Left hindlimb (tissue), 1 donor: ENCODE measurements at places on chromosomes 16 and 17.

- DNase-seq, result no peak
Observed at GRCh38 chr16:19810817-19811731, 73.6 kb downstream of the GPRC5B start.

- no peak for DNase-seq
Observed at GRCh38 chr17:69857412-69857835, 217.6 kb upstream of the KCNJ16 start.

- DNase-seq, result no peak
Observed at GRCh38 chr16:73584157-73584556, 536.2 kb upstream of the ZFHX3 start.

DNA sequence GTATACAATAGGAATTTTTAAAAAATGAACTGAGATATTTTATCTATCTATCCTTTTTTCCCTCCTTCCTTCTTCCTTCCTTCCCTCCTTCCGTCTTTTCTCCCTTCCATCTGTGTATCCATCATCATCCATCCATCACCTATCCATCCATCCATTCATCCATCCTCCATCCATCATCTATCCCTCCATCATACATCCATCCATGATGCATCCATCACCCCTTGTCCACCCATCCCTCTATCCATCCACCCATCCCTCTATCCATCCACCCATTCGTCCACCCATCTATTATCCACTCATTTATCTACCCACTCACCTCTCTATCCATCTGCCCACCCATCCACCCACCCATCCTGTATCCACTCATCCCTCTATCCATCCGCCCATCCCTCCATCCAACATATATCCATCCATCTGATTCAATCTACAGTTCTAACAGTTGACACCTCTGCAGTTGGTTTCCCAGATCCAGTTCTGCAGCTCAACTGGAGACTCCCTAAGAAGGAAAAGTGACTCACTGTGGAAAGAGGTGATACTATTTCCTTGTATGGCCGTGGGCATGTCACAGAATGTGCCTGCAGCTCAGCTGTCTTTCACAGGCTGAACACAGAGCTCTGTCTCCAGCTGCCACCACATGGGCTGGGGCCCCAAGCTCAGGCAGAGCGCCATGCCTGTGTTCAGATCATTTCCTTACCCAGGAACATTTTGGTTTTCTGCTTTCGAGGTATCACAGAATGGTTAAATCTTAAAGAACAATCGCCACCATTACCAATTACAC is 130.8 kb downstream of the XYLT1 start:
- peak; percentile 31 for DNase-seq

GRCh38 chr17:38571833-38572668 is 33.7 kb downstream of the SRCIN1 start:
- no peak for DNase-seq

- DNase-seq, result peak; percentile 16
Observed at GRCh38 chr16:86964796-86965241, 352.4 kb downstream of the C16orf95 start.

GRCh38 chr17:17824119-17824782 is 12.5 kb downstream of the SREBF1 start:
- DNase-seq, result no peak

DNA sequence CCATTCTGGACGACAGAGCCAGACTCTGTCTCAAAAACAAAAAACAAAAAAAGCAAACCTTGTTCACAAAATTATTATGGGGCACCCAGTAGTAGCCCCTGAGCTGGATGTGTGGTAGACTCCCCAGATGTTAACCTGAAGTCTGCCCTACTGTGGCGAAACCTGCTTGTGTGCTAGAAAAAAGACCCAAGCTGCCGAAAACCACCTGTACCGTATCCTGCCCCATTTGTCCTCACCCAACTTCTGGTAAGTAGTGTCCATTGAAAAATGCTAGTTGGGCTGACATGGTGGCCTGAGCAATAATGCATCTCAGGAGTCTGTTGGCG is 9.1 kb downstream of the RMI2 start:
- no peak for DNase-seq

DNA sequence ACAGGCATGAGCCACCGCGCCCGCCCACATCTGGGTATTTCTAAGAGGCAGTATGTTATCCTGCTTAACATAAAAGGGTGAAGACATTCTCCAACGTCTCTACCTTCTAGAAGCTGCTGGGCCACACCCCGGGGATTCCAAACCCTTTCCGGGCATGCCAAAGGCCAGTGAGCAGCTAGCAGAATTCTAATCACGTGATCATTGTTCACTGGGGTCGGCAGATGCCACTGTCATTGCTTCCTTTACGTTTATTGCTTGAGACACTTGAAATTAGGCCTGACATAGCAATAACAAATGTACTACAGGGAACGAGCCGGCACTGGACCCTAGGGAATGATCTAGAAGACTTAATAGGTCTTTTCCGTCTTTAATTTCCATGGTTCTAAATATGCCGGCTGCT is 141.2 kb upstream of the ZFHX3 start:
- no peak for DNase-seq

DNA sequence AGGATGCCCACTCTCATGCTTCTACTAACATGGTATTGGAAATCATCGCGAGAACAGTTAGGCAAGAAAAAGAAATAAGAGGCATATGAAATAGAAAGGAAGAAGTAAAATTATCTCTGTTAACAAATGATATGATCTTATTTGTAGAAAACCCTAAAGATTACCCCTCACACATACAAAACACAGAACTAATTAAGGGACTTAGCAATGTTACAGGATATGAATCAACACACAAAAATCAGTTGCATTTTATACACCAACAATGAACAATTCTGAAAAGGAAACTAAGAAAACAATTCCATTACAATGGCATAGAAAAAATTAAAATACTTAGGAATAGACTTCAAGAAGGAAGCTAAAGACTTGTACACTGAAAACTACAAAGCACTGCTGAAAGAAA is 2.7 kb upstream of the CAPNS2 start:
- no peak for DNase-seq
